Kasumi-1 (cell line): ENCODE measurements at places on chromosomes 3 and 15.

GRCh38 chr3:196406811-196407470 lies 25.3 kb downstream of the UBXN7 start:
- no peak for DNase-seq

- no peak for DNase-seq
These were observed 31.4 kb downstream of the MYL3 start for GRCh38 chr3:46831841-46832240.

- DNase-seq = no peak
These were observed 1336.7 kb downstream of the NSUN3 start for GRCh38 chr3:95399585-95399984.

GRCh38 chr3:186788482-186789370 lies 5.3 kb downstream of the EIF4A2 start:
- DNase-seq = no peak

GRCh38 chr3:2523281-2523836 lies 424.7 kb downstream of the CNTN4 start:
- DNase-seq = no peak

GRCh38 chr3:120652281-120652680 lies 29.8 kb downstream of the HGD start:
- no peak for DNase-seq

DNA sequence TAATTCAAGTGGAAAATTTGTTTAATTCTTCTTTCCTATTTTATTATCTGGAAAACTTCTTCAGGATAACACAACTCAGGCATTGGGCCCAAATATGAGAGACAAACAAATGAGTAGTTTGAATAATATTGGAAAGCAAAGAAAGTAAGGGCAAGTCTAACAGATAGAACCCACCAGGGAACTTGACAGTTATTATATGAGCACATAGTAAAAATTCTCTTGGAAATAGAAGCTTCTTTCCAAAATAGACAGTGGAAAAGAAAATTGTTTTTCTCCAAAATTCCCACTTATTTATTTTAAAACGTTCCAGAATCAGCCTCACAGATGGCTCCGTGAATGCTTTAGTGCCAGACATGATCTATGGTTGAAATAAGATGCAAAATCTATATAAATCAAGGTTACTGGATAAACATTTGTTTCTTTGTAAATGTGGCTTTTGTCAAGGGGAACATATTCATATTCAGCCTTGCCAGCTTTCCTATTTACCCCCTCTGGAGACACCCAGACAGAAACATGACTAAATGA lies 23.9 kb downstream of the LDHAL6B start:
- no peak for DNase-seq

- no peak for DNase-seq
These were observed 71.1 kb upstream of the OXTR start for GRCh38 chr3:8840556-8840955.

DNA sequence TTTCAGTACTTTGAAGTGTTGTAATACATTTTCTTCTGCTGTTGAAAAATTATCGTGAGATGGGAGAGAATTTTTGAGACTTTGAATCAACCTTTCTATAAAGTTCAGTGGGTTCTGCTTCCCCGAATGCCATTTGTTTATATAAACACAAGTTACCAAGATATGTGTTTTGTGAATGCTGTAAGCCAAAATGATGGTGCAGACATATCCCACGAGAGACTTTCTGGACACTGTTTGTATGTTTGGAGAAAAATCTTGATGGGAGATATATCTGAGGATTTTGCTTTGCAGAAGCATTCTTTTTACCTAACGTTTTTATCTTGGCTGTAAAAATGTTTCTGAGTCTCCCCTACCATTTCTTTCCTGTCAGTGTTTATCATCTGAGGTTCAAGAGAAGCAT lies 526.6 kb upstream of the ZNF717 start:
- DNase-seq = no peak

GRCh38 chr3:131361464-131362421 lies 19.8 kb upstream of the NUDT16 start:
- no peak for DNase-seq

DNA sequence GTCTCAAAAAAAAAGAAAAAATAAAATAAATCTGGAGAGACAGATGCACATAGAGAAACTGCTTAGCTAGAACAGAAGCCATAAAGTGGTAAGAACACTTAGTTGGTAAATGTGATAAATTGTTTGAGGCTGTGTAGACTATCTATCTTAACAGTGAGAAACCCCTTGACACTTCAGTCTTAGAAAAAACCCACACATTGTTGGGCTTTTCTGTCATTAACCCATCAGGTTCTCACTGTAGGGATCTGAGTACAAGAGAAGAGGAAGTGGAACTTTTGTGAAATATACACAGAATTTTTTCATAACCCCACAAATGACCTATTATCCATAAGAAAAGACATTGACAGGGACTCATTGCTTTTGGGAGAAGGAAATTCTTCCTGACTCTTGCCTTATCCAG lies 24.4 kb downstream of the TP63 start:
- no peak for DNase-seq

DNA sequence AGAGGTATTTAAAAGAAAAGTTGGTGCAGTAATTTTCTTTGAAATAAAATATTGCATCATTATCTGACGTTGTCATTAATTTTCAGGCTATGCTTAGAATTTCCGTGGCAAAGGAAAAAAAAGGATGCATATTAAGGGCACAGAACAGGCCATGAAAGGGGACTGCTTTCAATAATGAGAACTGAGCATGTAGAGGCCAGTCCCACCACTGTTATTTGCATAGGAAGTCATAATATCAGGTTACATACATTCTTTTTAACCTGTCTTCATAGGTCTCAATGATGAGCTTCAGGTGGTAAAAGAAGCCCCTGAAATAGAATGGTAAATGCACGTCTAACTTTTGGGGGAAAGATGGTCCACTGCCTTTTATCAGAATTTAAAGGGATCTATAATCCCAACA lies 272.1 kb upstream of the ALCAM start:
- DNase-seq = no peak

GRCh38 chr15:72856549-72857040 lies 73.0 kb upstream of the ADPGK start:
- DNase-seq = no peak

DNA sequence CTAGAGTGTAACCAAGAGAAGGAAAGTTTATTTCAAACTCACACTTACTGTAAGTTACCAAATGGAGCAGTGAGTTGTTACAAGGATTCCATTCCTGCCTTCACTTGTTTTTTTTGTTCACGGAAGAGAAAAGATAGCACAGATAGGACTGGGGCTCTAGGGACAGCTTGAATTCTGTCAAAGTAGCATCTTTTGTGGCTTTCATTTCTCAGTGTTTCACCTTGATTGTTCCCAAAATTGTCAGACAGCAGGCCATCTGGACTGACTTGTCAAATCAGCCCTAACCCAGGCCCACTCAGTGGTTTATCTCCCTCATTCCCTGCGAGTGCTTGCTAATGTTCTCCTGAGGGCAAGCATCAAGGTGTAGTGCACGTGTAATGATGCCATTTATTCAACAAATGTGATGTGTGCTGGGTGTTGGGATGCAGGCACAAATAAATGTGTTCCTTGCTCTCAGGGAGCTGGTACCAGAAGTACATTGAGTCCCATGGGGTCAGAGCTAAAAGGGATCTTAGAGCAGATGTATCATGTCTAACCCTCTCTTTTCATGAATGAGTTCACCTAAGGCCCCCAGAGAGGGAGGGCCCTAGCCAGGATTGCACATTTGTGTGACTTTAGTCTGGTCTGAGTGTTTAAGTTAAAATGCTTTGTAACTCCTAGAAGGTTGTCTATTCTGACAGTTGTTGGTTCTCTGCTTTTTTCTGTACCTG lies 49.1 kb downstream of the PDHB start:
- no peak for DNase-seq

DNA sequence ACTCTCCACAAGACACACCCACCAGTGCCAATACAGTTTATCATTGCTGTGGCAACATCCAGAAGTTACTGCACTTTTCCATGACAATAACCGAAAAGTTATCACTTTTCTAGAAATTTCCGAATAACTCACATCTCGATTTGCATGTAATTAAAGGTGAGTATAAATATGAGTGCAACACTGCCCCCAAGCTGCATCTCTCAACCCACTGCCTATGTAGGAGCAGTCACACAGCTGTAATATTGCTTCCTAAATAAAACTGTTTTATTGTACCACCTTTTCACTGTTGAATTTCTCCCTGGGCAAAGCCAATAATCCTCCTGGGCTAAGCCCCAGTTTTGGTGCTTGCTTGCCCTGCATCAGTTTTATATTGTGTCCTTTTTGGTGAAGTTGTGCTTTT lies 601.0 kb upstream of the EPHA6 start:
- DNase-seq = no peak

- DNase-seq = no peak
These were observed 250.1 kb upstream of the HES1 start for GRCh38 chr3:193885832-193886231.

GRCh38 chr15:92020804-92021203 lies 167.3 kb downstream of the SLCO3A1 start:
- DNase-seq = no peak

GRCh38 chr3:13016721-13017255 lies 56.4 kb downstream of the IQSEC1 start:
- DNase-seq = no peak

DNA sequence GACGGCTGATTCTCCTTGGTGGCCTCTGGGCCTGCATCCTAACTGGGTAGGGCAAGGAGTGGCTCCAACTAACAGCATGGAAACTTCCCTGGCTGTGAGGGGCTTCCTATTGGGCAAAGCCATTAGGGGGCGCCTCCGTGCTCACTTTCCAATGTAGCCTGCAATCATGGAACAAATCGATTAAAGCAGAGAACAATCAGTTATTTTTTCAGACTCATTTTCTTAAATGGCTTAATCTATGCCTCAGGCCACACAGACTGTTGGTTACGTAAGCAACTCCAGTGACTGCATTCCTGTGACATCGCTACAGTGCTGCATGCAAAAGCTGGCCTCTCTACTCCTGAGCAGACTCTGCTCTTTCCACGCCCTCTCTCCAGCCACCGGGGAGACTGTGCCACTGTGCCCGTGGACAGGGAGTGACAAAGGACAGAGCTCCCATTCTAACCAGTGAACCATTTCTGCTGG lies 278.9 kb downstream of the KLF13 start:
- no peak for DNase-seq

DNA sequence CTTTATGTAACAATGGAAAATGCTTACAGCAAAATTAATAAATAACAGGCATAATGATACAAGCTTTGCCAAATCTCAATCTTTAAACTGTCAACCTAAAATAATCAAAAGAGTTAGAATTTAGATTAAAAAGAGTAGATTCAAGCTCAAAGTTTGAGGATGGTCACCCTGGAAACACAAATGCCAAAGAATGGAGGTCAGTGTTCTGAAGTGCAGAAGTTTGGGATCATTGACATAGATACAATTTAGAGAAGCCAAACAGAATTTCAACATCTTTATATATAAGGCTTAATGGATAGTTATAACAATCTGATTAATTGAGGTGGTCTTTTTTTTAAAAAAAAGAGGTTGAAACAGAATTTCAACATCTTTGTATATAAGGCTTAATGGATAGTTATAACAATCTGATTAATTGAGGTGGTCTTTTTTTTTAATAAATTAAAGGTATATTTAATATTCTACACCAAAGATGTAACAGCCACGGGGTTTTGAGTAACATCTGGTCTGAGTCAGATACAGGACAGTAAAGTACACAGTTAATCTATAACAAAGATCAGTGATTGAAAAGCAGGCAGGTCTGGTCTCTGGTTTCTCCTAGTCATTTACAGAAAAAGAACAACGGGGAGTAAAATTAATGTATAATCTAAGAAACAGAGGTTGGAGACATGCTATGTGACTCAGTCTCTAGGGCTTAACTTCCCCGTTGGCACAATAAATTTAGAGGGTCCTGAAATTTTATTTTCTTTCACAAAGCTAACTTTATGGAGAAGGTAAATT lies 490.7 kb downstream of the GBE1 start:
- no peak for DNase-seq

- DNase-seq = no peak
These were observed 2.6 kb downstream of the SMAD3 start for GRCh38 chr15:67067930-67068551.

DNA sequence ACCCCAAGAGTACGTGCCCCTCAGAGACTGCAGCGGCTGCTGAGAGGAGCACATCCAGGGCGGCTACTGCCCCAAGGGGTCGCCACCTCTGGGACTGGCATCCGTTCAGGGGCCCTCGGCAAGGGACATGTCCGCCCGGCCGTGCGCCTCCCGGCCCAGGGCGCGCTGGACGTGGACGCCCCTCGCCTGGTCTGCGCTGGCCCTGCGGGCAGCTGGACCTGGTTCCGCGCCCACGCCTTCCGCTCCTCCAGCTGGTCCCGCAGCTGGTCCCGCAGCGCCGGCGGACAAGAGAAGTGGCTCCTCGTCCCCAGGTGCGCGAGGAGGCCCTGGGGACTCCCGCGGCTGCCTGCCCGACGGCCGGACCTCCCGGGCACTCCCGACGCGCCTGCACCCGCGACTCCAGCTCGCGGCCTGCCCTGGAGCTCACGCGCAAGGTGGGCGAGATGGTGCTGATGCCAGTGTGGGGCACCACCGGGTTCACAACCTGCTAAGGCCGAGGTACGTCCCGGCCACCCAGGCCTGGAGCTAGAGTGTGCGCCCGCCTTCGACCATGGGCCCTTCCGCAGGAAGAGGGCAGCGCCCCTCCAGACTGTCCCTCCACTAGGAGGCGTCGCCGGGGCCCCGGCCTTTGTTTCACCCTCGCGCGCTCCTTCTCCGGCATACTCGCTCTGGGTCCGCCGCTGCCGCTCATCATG lies 14.4 kb upstream of the GP9 start:
- DNase-seq = no peak

- no peak for DNase-seq
These were observed 5.2 kb downstream of the SLC49A4 start for GRCh38 chr3:122800031-122800430.

DNA sequence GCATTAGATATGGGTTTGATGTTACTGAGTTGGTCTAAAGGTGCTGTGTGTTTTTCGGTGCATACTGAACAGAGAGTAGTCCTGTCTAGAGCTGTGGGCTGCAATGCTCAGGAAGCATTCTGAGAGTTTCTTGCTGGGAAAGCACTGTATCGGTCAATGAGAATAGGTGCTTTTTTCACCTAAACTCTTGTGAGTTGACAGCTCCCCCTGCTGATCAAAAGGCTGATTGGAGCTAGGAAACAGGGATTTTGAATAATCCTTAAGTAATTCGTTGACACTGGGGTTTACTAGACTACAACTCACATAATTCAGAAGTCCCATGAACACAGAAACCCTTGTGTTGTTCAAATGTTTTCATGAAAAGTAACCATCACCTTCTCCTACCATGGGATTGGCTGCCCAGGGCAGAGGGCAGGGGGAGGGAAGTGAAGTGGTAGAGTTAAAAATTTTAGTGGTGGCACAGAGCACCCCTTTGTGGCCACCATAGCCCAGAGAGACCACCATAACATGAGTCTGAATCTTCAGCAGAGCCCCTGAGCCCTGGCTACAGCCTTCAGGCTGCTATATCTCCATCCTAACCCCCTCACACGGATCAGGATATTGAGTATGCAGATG lies 13.0 kb upstream of the MANF start:
- DNase-seq = peak; percentile 76

DNA sequence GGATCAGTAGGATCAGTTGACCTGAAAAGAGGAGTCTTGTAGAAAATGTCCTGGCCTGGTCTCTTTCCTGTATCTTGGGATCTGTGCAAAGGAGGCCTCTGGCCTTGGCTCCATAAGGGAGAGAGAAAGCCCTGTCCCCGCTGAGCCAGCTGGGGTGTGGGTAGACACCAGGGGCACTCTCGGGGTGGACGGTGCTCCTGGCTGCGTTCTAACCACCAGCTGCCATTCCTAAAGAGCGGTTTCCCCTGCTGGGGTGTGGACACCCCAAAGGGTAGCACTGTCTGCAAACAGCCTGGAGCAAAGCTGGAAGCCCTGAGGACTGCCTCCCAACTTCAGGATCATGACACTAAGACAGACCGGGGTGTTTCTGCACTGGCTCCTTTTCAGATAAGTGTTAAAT lies 23.5 kb downstream of the SYNM start:
- DNase-seq = no peak

GRCh38 chr3:84074767-84075166 lies 884.0 kb upstream of the CADM2 start:
- DNase-seq = no peak
